ENCODE measurements at places on chromosomes 12 and 14. TPM values are rescaled to one million over a fixed set of nuclear protein-coding genes. Genes with fewer than 3 reads are reported as not detected.

DNA sequence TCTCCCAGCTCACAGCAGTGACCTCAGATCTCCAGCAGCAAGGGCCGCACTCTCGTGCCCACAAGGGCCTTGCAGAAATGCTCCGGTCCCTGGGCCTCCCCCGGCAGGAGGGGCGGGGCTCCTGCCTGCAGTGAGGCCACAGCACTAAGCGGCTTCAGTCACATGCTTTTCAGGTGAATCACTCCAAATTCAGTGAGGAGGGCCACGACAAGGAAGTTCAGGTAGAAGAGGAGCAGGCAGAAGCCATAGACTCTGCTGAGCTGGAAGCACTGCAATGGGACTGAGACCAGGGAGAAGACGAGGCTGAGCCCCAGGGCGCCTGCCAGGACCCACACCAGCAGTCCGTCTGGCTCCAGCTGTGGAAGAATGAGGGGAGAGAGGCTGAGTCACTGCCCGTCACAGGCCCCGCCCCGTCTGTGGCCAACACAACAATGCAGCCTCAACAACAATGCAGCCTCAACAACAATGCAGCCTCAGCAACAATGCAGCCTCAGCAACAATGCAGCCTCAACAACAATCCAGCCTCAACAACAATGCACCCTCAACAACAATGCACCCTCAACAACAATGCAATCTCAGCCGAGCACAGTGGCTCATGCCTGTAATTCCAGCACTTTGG, 35.2 kb downstream of the SLC8B1 start:
- DNase-seq, result peak; percentile 62
- no peaks in the 10 kb centered on the region for H3K36me3 ChIP-seq
- peaks cover 13% of the 10 kb centered on the region for H3K4me1 ChIP-seq
- peak overlapping the region; percentile 64 for H3K27ac ChIP-seq
- no peak overlapping the region for H3K4me3 ChIP-seq

RHOJ gene
- 4.2 TPM for total RNA-seq

GRCh38 chr12:92088805-92089204, 56.8 kb downstream of the BTG1 start:
- H3K4me1 ChIP-seq, result peaks cover 13% of the 10 kb centered on the region
- H3K27me3 ChIP-seq, result no peaks in the 10 kb centered on the region
- no peak overlapping the region for H3K4me3 ChIP-seq
- no peaks in the 10 kb centered on the region for H3K36me3 ChIP-seq
- H3K27ac ChIP-seq, result no peak overlapping the region

RFX4 gene
- total RNA-seq, result not detected

DNA sequence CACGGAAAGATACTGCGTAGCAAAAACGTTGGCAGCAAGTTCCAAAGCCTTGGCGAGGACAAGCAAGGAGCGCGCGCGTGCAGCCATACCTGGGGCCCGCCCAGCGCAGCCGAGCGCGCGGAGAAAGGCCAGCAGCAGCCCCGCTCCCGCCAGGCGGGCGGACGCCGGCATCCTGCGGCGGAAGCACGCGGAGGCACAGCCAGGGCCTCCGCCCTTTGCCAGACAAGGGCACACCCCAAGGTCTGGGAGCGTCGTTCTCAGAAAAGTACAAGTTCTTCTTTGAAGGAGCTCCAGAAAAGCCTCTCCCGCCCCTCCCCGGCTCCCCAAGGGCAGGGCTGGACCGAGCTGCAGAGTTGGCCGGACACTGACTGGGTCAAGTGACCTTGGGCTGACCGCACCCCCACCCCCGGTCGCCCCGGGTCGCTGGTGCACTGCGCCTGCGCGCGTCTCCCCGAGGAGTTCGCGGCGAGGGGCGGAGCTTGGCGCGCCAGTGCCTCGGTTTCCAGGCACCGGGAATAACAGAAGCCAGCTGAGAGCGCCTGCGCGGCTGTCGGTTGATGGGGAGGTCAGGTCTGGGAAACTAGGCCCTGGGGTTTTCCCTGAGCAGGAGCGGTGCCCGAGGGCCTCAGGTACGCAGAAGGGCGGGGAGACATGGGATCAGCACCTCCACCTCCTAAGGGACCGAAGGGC, at the start of gene ZC2HC1C:
Gene ZC2HC1C (plus strand): TSS at position 521 of the 690 bp plus-strand sequence. CDS start 933 bp downstream, outside the sequence.
- H3K4me1 ChIP-seq, result peaks cover 52% of the 10 kb centered on the region
- H3K27ac ChIP-seq, result peak within 1 kb of the TSS; percentile 91
- peak within 1 kb of the TSS; percentile 29 for H3K4me3 ChIP-seq
- DNase-seq, result peak; percentile 99
- H3K27me3 ChIP-seq, result no peaks in the 10 kb centered on the region

- DNase-seq, result no peak
- H3K4me3 ChIP-seq, result no peak overlapping the region
- no peak overlapping the region for H3K27ac ChIP-seq
- H3K27me3 ChIP-seq, result no peaks in the 10 kb centered on the region
Measured at GRCh38 chr12:11130999-11131398, 3.4 kb downstream of the TAS2R30 start.

DNA sequence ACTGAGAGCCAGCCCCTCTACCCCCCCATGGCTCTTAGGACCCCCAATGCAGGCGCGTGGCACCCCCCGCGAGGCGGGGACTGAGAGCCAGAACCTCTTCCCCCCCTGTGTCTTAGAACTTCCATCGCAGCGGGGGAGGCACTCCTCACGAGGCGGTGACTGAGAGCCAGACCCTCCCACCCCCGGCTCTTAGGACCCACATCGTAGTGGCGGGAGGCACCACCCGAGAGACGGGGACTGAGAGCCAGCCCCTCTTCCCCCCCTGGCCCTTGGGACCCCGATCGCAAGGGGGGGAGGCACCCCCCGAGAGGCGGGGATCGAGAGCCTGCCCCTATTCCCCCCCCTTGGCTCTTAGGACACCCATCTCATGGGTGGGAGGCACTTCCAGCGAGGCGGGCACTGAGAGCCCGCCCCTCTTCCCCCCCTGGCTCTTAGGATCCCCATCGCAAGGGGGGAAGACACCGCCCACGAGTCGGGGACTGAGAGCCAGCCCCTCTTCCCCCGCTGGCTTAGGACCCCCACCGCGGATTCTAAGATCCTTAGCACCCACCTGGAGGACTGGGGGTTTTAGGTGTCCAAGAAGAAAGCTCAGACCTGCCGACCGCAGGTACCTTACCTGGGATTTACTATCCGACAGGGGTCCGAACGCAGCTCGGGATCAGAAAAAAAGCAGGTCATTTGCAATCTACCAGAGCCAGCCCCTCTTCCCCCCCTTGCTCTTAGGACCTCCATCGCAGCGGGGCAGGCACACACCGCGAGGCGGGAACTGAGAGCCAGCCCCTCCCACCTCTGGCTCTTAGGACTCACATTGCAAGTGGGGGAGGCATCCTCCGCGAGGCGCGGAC, 44.9 kb downstream of the DDX11 start:
- peak; percentile 43 for DNase-seq
- peaks cover 24% of the 10 kb centered on the region for H3K4me1 ChIP-seq
- no peak overlapping the region for H3K4me3 ChIP-seq

GRCh38 chr14:53850714-53851296, 105.8 kb downstream of the BMP4 start:
- DNase-seq, result no peak
- no peaks in the 10 kb centered on the region for H3K36me3 ChIP-seq
- no peaks in the 10 kb centered on the region for H3K27me3 ChIP-seq
- H3K27ac ChIP-seq, result peak overlapping the region; percentile 50
- H3K4me1 ChIP-seq, result no peaks in the 10 kb centered on the region
- H3K4me3 ChIP-seq, result no peak overlapping the region

GPR68 gene
- not detected for total RNA-seq

DNA sequence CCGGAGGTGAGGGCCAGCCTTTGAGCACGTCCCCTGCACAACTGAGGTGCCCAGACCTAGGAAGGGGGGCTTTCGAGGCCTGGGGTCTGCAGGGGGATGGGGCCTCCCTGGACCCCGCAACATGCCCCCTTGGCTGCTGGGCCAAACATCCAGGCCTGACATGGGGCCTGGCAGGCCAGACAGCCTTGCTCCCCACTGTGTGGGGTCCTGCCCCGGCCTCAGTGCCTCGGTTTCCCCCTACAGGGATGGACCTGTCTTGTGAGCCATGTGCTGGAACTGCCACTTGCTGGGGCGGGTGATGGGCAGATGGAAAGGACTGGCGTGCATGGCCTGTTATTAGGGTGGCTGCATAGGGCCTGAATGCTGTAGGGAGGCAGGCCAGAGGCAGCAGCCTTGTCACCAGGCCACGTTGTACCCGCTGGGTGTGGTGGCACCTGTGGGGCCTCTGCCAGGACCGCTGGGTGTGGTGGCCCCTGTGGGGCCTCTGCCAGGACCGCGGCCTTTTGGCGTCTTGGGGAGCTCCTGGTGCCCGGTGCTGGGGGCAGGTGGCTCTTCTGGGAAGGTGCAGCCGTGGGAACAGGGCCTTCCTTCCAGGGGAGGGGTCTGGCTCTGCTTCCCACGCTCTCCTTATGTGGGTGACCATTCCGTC, 20.4 kb downstream of the ASPG start:
- H3K36me3 ChIP-seq, result no peaks in the 10 kb centered on the region
- no peak for DNase-seq
- no peaks in the 10 kb centered on the region for H3K27me3 ChIP-seq
- H3K27ac ChIP-seq, result no peak overlapping the region

DNA sequence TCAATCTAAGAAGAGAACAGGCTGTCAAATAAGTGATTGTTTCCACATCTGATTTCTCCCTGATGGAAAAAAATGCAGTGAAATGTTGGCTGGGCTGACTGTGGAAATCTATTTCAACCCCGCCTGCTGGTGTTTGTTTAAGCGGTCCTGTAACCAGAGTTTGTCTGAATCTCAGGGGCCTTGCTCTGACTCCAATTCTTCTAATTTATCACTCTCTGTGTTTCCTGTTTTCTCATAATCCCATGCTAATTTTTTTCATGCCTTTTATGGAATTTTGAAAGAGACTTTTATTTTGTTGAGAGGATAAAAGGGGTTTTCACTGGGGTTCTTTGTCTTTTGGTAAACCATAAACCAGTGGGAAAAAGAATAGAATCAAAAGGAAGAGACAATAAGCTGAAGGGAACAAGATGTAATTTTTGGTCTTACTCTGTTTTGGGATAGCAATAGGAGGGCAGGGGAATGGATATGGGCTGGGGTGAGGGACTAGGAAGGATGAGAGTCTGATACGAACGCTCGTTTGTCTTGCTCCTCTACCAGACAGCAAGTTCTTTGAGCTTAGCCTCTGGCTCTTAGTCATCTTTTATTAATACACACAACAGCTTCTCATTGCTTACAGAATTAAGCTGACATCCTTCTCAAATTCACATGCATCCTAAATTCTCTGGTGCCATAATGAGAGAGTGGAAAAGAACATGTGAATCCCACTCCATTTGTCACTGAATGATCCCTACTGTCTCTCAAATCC, 8.0 kb upstream of the MGP start:
- no peaks in the 10 kb centered on the region for H3K27me3 ChIP-seq
- no peak for DNase-seq
- no peak overlapping the region for H3K4me3 ChIP-seq
- peak overlapping the region; percentile 56 for H3K27ac ChIP-seq
- H3K36me3 ChIP-seq, result no peaks in the 10 kb centered on the region
- peaks cover 10% of the 10 kb centered on the region for H3K4me1 ChIP-seq

KRT72 gene
- total RNA-seq, result not detected

DNA sequence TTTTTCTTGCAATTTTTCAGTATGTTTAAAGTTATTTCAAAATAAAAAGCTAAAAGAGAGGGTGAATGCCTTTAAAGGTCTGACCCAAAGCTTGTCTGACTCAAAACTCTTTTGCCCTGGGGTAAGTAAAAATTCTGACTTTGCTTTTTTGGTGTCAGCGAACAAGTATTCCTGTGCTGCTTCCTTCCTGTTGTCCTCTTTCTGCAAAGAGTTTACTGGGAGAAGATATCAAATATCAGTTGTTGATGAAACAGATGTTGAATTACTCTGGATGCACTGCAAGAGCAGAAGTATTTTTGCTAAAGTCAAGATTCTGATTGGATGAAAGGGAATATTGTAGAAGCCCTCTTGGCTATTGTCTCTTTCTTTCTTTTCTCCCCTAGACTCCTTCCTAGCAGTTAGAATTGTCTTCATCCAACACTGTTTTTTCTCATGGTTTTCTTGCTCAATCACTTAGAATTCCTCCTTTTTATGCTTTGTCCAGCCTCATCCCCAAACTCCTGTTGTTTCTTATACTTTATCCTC, 62.0 kb downstream of the DACT1 start:
- no peaks in the 10 kb centered on the region for H3K36me3 ChIP-seq
- H3K27ac ChIP-seq, result no peak overlapping the region
- no peaks in the 10 kb centered on the region for H3K4me1 ChIP-seq

GRCh38 chr12:38162708-38163441, 153.7 kb upstream of the ALG10B start:
- DNase-seq, result no peak
- H3K36me3 ChIP-seq, result no peaks in the 10 kb centered on the region
- H3K4me1 ChIP-seq, result no peaks in the 10 kb centered on the region
- no peak overlapping the region for H3K27ac ChIP-seq
- H3K27me3 ChIP-seq, result no peaks in the 10 kb centered on the region
- no peak overlapping the region for H3K4me3 ChIP-seq

DNA sequence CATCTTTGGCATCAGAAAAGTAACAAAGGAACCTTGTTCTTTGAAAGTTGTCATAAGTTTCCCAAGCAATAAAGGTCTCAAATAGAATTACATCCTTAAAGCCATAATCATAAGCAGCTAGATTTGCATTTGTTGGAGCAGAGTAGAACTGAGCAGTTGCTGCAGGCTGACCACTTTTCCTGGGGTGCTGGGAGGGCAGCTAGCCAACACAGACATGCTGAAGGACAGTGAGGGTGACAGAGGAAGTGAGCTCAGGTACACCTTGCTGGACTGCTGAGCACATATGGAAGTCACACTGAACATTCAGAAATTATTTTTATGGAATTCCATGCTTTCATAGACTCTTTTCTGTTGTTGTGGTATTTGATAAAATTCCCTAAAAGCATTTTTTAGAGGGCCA, 66.2 kb downstream of the MARK3 start:
- no peaks in the 10 kb centered on the region for H3K36me3 ChIP-seq
- no peak overlapping the region for H3K4me3 ChIP-seq
- DNase-seq, result no peak
- peaks cover 40% of the 10 kb centered on the region for H3K4me1 ChIP-seq
- peak overlapping the region; percentile 22 for H3K27ac ChIP-seq

- no peaks in the 10 kb centered on the region for H3K4me1 ChIP-seq
- H3K27ac ChIP-seq, result no peak overlapping the region
- no peaks in the 10 kb centered on the region for H3K27me3 ChIP-seq
- H3K36me3 ChIP-seq, result no peaks in the 10 kb centered on the region
- H3K4me3 ChIP-seq, result no peak overlapping the region
Measured at GRCh38 chr12:71282020-71282419, 124.2 kb upstream of the TSPAN8 start.

WDHD1 gene
- 1.0 TPM for total RNA-seq

GRCh38 chr12:31259136-31259886, 66.6 kb downstream of the SINHCAF start:
- H3K27me3 ChIP-seq, result no peaks in the 10 kb centered on the region
- H3K36me3 ChIP-seq, result no peaks in the 10 kb centered on the region

DNA sequence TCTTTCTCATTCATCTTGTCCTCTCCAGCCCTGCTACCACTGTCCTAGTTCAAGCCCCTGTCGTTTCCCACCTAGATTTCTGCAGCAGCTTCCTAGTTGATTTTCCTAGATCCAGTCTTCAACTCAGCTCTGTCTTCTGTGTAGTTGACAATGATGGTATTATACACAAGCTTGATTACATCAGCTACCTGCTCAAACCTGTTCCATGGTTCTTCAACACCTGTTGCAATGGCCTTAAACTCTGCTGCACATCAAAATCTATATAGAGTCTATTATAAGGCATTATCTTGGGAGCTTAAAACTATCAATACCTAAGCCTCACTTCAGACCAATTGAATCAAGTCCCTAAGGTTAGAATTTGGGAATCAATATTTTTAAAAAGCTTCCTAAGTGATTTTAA, 71.7 kb upstream of the PELI2 start:
- H3K4me1 ChIP-seq, result no peaks in the 10 kb centered on the region
- no peaks in the 10 kb centered on the region for H3K36me3 ChIP-seq

- no peak for DNase-seq
- no peaks in the 10 kb centered on the region for H3K4me1 ChIP-seq
- no peaks in the 10 kb centered on the region for H3K36me3 ChIP-seq
- no peaks in the 10 kb centered on the region for H3K27me3 ChIP-seq
- H3K27ac ChIP-seq, result no peak overlapping the region
Measured at GRCh38 chr12:3614806-3615466, 123.9 kb downstream of the PRMT8 start.

SLC6A12 gene
- 6.7 TPM for total RNA-seq
